Gastrocnemius medialis (tissue), 4 donors: ENCODE measurements at places on chromosomes 4 and X. TPM values are rescaled to one million over a fixed set of nuclear protein-coding genes. Genes with fewer than 3 reads are reported as not detected.

- H3K4me3 ChIP-seq = no peak overlapping the region
- no peaks in the 10 kb centered on the region for H3K36me3 ChIP-seq
- no peak for DNase-seq
Observed at GRCh38 chr4:118714682-118715081, 29.5 kb downstream of the METTL14 start.

- no peak for DNase-seq
- no peak overlapping the region for H3K27ac ChIP-seq
- no peaks in the 10 kb centered on the region for H3K4me1 ChIP-seq
- H3K4me3 ChIP-seq = no peak overlapping the region
- H3K36me3 ChIP-seq = no peaks in the 10 kb centered on the region
Observed at GRCh38 chrX:148135738-148136137, 154.6 kb downstream of the FMR1NB start.

DNA sequence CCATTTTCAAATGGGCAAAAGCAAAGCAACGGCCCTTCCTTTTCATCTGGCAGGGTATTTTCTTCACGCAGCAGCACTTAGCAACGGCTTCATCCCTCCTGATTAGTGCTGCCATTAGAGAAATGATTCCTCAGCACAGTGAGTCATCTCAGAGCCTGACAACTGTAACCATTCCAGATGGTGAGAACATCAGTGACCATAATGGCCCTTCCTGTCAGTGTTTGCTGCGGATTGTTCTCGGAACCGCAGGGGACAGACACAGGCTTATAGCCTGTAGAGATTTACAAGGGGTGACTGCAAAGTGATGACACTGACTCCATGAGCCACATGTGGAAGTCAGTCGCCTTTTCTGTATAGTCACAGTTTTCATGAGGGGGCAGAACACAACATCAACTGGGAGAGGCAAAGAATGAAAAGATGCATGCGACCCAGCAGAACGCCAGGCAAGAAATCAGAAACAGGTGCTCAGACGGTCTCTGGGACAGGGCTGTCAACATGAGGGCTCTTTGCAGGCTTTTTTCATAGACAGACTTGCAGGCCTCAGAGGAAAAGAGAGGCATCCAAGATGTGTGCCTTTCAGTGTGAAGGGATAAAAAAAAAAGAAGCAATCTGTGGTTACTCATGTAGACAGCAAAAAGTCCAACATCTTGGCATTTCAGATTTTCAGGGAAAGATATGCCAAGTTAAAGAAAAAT lies 69.9 kb upstream of the FBXW7 start:
- H3K36me3 ChIP-seq = no peaks in the 10 kb centered on the region
- no peaks in the 10 kb centered on the region for H3K4me1 ChIP-seq
- H3K27ac ChIP-seq = no peak overlapping the region
- no peak overlapping the region for H3K4me3 ChIP-seq
- DNase-seq = no peak

- DNase-seq = no peak
- peaks cover 17% of the 10 kb centered on the region for H3K4me1 ChIP-seq
- no peak overlapping the region for H3K27ac ChIP-seq
- no peak overlapping the region for H3K4me3 ChIP-seq
- peaks cover 8% of the 10 kb centered on the region for H3K36me3 ChIP-seq
- no peaks in the 10 kb centered on the region for H3K27me3 ChIP-seq
Observed at GRCh38 chr4:159242427-159242826, 139.5 kb downstream of the RAPGEF2 start.

DNA sequence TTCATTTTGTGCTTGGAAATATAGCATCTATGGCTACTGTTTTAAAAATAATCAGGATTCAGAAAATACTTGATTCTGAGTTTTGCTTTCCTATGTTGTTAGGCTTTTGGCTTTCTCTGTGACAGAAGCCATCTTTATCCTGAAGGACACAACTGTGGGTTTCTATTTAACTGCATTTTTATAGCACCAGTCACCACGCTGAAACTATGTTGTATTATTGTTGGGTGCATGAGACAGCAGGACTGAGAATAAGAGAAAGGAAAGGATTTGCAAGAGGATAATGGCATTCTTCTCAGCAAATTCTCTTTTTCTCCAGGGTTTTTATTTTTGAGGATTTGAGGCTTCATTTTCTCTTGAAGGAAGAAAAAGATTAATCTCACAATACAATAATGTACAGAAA lies 10.1 kb upstream of the NEUROG2 start:
- H3K27ac ChIP-seq = no peak overlapping the region
- H3K36me3 ChIP-seq = no peaks in the 10 kb centered on the region
- H3K4me3 ChIP-seq = no peak overlapping the region

DNA sequence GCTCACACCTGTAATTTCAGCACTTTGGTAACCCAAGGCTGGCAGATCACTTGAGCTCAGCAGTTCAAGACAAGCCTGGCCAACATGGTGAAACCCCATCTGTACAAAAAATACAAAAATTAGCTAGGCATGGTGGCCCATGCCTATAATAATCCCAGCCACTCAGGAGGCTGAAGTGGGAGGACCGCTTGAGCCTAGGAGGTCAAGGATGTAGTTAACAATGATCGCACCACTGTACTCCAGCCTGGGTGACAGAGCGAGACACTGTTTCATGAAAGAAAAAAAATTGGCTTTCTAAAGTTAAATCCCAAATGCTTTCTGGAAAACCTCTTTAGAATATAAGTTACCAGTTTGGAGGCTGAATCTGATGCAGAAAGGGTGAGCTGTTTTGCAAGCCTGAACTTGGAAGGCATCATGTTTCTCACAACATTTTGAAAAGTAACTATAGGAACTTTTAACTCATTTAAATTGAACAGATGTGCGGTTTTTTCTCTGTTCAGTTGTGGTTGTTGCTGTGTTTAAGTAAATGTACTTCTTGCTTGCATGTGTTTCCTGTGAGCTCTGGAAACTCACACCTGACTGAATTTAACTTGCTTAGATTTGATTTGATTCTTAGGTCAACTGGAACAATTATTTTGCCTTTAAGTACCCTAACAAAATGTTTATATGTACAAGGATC lies 39.8 kb upstream of the TMEM131L start:
- H3K4me1 ChIP-seq = peaks cover 4% of the 10 kb centered on the region
- no peaks in the 10 kb centered on the region for H3K36me3 ChIP-seq
- no peak overlapping the region for H3K4me3 ChIP-seq
- DNase-seq = no peak
- H3K27ac ChIP-seq = no peak overlapping the region

DNA sequence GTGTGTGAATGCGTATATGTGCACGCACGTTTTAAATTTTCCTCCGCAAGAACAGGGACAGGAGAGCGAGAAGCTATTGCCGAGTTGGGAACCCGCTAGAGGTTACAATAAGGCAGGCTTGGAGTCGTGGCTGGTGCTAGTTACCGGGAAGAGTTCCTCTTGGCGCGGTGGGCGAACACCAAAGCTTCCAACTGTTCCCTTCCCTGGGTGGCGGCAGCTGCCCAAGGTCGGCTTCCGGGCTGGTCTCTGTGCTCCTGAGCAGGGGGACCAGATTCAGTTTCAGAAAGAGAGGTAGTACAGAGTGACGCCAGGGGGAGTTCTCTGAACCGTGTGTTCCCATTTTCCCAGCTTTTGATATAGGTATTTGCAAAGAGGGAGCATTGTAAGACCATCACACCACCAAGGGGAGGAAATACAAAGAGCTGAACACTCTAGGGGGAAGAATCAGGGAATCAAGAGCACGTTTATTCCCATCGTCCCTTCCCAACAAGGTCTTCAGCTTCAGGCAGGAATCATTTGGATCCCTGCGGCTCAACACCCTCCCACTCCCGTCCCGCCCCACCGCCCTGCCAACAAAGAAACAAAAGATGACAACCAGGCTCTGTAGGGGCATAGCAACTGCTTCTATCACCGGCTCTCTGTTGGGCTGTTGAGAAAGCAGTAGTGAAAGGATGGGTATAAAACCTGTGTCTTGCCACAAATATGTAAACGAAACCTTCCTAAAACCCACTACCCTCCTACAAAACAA lies 113.6 kb upstream of the TEX13C start:
- H3K36me3 ChIP-seq = no peaks in the 10 kb centered on the region
- no peaks in the 10 kb centered on the region for H3K4me1 ChIP-seq
- H3K4me3 ChIP-seq = peak overlapping the region; percentile 48
- DNase-seq = peak; percentile 8
- peak overlapping the region; percentile 44 for H3K27ac ChIP-seq

DNA sequence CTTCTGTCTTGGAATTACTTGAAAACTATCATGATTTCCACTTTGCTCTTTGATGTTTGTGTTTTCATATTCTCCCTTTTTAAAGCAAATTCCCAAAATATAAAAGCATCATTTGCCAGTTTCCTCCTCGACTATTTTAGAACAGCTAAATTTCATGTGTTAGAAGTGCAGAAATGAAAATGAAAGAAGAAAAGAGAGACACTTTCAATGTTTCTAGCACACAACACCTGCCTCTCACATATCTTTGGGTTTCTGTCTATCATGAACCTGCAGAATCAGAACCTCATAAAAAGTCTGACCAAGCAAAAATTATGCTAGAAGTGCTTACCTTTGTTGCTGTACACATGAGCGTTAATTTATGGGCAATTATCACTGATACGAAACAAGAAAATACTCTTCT lies 1.9 kb upstream of the NEUROG2 start:
- no peak for DNase-seq
- H3K4me3 ChIP-seq = no peak overlapping the region
- no peaks in the 10 kb centered on the region for H3K36me3 ChIP-seq
- peaks cover 28% of the 10 kb centered on the region for H3K4me1 ChIP-seq

GRCh38 chr4:52241916-52242315 lies 190.8 kb downstream of the SPATA18 start:
- no peak overlapping the region for H3K4me3 ChIP-seq
- H3K27ac ChIP-seq = no peak overlapping the region
- DNase-seq = no peak
- no peaks in the 10 kb centered on the region for H3K27me3 ChIP-seq

DNA sequence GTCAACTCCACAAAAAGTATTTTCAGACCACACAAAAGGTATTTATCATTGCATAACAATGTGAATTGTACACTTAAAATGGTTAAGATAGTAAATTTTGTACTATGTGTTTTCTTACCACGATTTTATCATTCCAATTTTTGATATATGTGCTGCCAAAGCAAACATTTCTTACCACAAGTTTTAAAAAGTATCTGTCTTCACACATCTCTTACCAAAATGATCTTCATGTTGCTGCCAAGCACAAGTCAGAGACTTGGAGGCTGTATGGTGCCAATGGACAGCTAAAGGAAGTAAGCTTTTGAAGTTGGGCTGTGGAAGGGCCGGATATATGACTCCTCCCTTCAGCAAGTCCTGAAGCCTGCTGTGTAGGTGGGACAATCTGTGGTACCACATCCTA lies 67.9 kb downstream of the TMLHE start:
- no peak overlapping the region for H3K4me3 ChIP-seq
- no peak for DNase-seq
- H3K4me1 ChIP-seq = no peaks in the 10 kb centered on the region
- no peaks in the 10 kb centered on the region for H3K27me3 ChIP-seq

DNA sequence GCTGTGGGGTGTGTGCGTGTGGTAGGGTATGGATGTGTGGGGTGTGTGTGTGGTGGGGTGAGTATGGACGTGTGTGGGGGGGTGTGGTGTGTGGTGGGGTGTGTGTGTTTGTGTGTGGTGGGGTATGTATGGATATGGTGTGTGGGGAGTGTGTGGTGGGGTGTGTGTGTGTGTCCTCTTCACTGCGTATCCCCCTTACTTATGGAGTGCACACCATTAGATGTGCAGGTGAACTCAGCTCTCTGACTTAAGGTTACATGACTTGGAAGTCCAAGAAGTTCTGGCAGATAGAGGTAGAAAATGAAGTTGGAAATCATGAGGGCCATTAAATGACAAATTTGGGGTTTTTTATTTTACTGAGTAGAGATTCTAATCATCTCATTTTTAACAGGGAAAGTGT lies 182.5 kb downstream of the PALLD start:
- no peaks in the 10 kb centered on the region for H3K36me3 ChIP-seq
- H3K4me1 ChIP-seq = no peaks in the 10 kb centered on the region
- H3K27me3 ChIP-seq = no peaks in the 10 kb centered on the region
- H3K4me3 ChIP-seq = no peak overlapping the region
- no peak overlapping the region for H3K27ac ChIP-seq

DNA sequence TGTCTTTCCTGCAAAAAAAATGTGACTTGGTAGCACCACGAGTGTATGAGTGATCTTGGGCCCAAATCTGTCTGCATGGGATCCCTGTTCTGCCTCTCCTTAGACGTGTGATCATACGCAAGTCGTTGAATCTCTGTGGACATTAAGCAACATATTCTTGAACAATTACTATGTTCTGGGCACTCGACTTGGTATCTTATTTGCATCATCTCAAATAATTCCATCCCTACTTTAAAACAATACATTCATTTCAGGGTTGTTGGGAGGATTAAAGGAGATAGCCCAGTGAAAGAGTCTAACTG lies 145.4 kb upstream of the CPEB2 start:
- no peak overlapping the region for H3K4me3 ChIP-seq
- DNase-seq = no peak
- no peaks in the 10 kb centered on the region for H3K36me3 ChIP-seq
- no peaks in the 10 kb centered on the region for H3K27me3 ChIP-seq

- H3K4me3 ChIP-seq = no peak overlapping the region
- no peak overlapping the region for H3K27ac ChIP-seq
- DNase-seq = no peak
- H3K36me3 ChIP-seq = no peaks in the 10 kb centered on the region
- no peaks in the 10 kb centered on the region for H3K27me3 ChIP-seq
Observed at GRCh38 chr4:73751166-73751565, 10.8 kb downstream of the CXCL8 start.

The PORCN gene
- total RNA-seq = 18.7 TPM
